ENCODE measurements at places on chromosomes 2 and 18. TPM values are rescaled to one million over a fixed set of nuclear protein-coding genes. Genes with fewer than 3 reads are reported as not detected.

The PCGF1 gene
- 22.9 TPM for total RNA-seq

The TXNDC2 gene
- not detected for total RNA-seq

The ZNF892 gene
- 20.7 TPM for total RNA-seq

The GALNT14 gene
- total RNA-seq: not detected

The C2orf80 gene
- total RNA-seq: not detected

The EGR4 gene
- total RNA-seq: not detected

The KLHL30 gene
- total RNA-seq: not detected

The PLCL1 gene
- total RNA-seq: 0.11 TPM

The METTL8 gene
- 19.4 TPM for total RNA-seq

The FSIP2 gene
- total RNA-seq: 2.6 TPM

The SALL3 gene
- total RNA-seq: 0.11 TPM

The CPLX4 gene
- total RNA-seq: not detected

The FASTKD1 gene
- 16.1 TPM for total RNA-seq

The LYPD1 gene
- total RNA-seq: not detected

The TMEM200C gene
- total RNA-seq: 0.11 TPM

The TBR1 gene
- not detected for total RNA-seq

The STRN gene
- total RNA-seq: 14.9 TPM

The CENPA gene
- 1.6 TPM for total RNA-seq

The SDC1 gene
- 268 TPM for total RNA-seq

The EMILIN1 gene
- 5.2 TPM for total RNA-seq

The IL36A gene
- not detected for total RNA-seq

The VIL1 gene
- total RNA-seq: not detected

The UPP2 gene
- not detected for total RNA-seq

The IGFBP5 gene
- 3.0 TPM for total RNA-seq

The ASAP2 gene
- 195 TPM for total RNA-seq

The DSEL gene
- 28.7 TPM for total RNA-seq

The VAMP8 gene
- 73.0 TPM for total RNA-seq

The SNORC gene
- total RNA-seq: 0.33 TPM

The SFTPB gene
- not detected for total RNA-seq

The LYG2 gene
- not detected for total RNA-seq

The TNS1 gene
- 5.5 TPM for total RNA-seq

The IL18R1 gene
- 4.3 TPM for total RNA-seq

The POTEJ gene
- total RNA-seq: not detected

The RAB6C gene
- total RNA-seq: 1.2 TPM

The GKN2 gene
- not detected for total RNA-seq

The XDH gene
- 0.11 TPM for total RNA-seq

The C2orf66 gene
- 0.11 TPM for total RNA-seq

The ZNF385B gene
- 2.6 TPM for total RNA-seq

The SLC14A1 gene
- total RNA-seq: 0.65 TPM

The INPP4A gene
- total RNA-seq: 16.1 TPM

The C2orf92 gene
- 9.0 TPM for total RNA-seq

The ADRA2B gene
- total RNA-seq: 0.22 TPM

The NPHP1 gene
- total RNA-seq: 4.3 TPM

The ADAM23 gene
- under 0.01 TPM for total RNA-seq

The TMX3 gene
- 28.7 TPM for total RNA-seq

The SIGLEC15 gene
- not detected for total RNA-seq

The OTOS gene
- total RNA-seq: not detected

The G6PC2 gene
- total RNA-seq: not detected

The TRIM54 gene
- not detected for total RNA-seq

The RAMP1 gene
- total RNA-seq: 2.4 TPM

The SERPINB11 gene
- not detected for total RNA-seq

The SP5 gene
- not detected for total RNA-seq

The NPPC gene
- total RNA-seq: not detected

The ANO7 gene
- not detected for total RNA-seq

The FBLN7 gene
- 4.6 TPM for total RNA-seq

The OTOF gene
- total RNA-seq: not detected

The AQP12A gene
- total RNA-seq: not detected

The FAM210A gene
- 18.5 TPM for total RNA-seq

The HADHB gene
- total RNA-seq: 88.3 TPM

The RNU2-63P gene
- not detected for total RNA-seq
